ENCODE measurements at places on chromosomes 11 and 22. TPM values are rescaled to one million over a fixed set of nuclear protein-coding genes. Genes with fewer than 3 reads are reported as not detected.

GRCh38 chr22:46867106-46867505 is 104.7 kb downstream of the TBC1D22A start:
- ATAC-seq: no peak

DNA sequence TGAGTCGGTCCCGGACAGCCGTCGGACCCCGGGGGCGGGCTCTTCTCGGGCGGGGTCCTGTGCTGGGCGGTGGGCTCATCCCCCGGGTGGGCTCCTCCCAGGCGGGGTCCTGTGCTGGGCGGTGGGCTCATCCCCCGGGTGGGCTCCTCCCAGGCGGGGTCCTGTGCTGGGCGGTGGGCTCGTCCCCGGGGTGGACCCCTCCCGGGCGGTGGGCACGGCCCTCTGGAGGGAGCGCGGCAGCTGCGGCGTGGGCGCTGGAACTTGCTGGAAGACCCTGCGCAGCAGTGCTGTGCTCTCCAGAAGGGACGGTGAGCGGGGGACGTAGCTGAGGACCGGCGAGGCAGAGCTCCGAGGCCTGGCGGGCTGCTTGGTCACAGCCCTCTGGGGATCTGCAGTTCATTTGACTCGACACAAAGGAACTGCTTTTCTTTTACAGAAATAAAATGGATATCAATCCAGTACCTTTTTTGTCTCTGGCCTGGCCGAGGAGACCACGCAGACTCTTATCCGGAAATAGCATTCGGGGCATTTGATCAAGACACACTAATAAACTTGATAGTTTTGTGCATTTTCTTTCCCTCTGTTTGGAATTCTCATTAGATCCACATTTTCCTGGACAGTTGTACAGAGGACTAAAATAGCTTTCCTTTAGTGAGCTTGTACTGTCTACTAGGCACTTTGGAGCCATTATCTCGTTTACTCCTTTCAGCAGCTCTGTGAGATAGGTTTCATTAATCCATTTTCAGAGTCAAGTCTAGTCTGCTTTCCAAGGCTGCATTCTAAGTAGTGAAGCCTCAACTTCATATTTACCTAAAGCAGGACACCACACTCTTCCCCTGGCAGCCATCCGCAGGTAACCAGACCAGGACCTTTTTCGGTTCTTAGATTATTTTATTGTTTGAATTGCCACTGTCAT is 812 bp downstream of the JAM3 start:
- ATAC-seq: peak; percentile 56

DNA sequence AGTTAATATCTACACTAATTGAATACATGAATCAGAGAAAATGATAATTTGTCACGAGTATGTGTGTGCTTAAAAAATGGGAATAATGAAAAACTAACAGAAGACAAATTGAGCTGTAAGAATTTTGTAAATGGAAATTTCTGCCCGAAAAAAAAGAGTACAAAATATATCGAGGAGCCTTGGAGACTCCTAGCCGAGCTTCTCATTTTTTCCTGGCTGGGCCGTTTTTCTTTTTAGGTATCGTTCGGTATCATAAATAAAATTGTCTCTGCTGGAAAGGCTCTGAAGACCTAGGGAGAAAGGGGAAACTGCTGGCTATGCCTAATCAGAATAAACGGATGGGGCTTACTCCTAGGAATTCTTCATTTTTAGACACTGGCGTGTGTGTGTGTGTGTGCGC is 227.2 kb upstream of the RAG2 start:
- ATAC-seq: no peak

GRCh38 chr11:30495437-30495836 is 90.7 kb downstream of the MPPED2 start:
- ATAC-seq: no peak

DNA sequence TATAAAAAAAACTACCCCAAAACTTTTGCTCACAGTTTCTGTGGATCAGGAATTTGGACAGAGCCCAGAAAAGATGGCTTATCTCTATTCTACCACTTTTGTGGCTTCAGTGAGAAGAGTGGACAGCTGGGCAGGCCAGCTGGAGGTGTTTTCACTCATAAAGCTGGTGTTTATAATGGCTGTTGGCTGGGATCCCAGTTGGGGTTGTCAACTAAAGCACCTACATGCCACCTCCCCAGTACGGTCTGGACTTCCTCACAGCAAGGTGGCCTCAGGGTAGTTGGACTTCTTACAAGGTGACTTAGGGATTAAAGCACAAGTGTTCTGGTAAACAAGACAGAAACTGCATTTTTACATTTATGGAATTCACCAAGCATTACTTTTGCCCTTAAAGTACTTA is 171.0 kb downstream of the NELL1 start:
- no peak for ATAC-seq

Gene MS4A14
- 1.4 TPM for total RNA-seq

Gene SPTBN2
- total RNA-seq: 8.7 TPM

GRCh38 chr22:44204739-44205515 is 24.2 kb downstream of the PARVG start:
- no peak for ATAC-seq

Gene EHBP1L1
- total RNA-seq: 329 TPM

Gene KRTAP5-7
- not detected for total RNA-seq

Gene OSBP
- 39.7 TPM for total RNA-seq

Gene PDGFD
- 26.4 TPM for total RNA-seq

All from gastroesophageal sphincter (tissue), 4 donors.